ENCODE measurements at places on chromosomes 2 and 18.

DNA sequence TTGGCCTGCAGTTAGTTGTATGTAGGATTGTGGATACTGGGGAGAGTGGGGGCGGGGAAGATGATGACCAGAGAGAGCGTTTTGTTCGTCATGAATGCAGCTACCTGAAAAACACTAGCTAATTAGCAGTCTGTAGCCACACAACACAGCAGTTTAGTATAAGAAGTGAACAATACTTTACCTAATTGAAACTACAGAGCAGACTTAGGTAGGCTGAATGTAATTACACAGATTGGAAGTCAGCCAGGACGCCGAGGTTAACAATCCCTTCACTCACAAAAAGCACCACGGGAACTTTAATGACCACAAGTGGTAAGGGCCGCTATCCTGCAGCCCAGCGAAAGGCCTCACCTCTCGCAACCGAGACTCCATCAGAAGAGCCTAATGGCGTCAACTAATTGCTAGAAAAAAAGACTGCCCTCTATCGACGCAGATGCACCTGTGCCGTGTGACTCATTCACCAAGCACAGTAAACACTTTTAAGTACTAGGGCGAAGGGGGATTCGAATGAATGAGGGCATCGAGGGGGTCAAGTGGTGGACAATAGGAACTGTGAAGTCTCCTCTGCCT is 591.0 kb downstream of the ARHGAP15 start:
- no peaks in the 10 kb centered on the region for H3K27me3 ChIP-seq
- H3K27ac ChIP-seq: no peak overlapping the region
- no peak overlapping the region for H3K4me3 ChIP-seq
- H3K36me3 ChIP-seq: no peaks in the 10 kb centered on the region
- H3K4me1 ChIP-seq: peaks cover 8% of the 10 kb centered on the region

GRCh38 chr2:228378696-228379425 is 197.4 kb upstream of the SPHKAP start:
- DNase-seq: no peak
- no peak overlapping the region for H3K27ac ChIP-seq
- H3K4me1 ChIP-seq: no peaks in the 10 kb centered on the region

- H3K36me3 ChIP-seq: no peaks in the 10 kb centered on the region
- H3K27ac ChIP-seq: no peak overlapping the region
- no peak overlapping the region for H3K4me3 ChIP-seq
- H3K4me1 ChIP-seq: no peaks in the 10 kb centered on the region
- H3K27me3 ChIP-seq: no peaks in the 10 kb centered on the region
Observed at GRCh38 chr2:71299507-71299906, 32.1 kb upstream of the ZNF638 start.

- H3K36me3 ChIP-seq: no peaks in the 10 kb centered on the region
- DNase-seq: no peak
- no peak overlapping the region for H3K27ac ChIP-seq
- no peak overlapping the region for H3K4me3 ChIP-seq
- H3K4me1 ChIP-seq: no peaks in the 10 kb centered on the region
- H3K27me3 ChIP-seq: no peaks in the 10 kb centered on the region
Observed at GRCh38 chr18:965921-966758, 61.5 kb downstream of the ADCYAP1 start.

- no peaks in the 10 kb centered on the region for H3K27me3 ChIP-seq
- H3K36me3 ChIP-seq: no peaks in the 10 kb centered on the region
- H3K4me1 ChIP-seq: no peaks in the 10 kb centered on the region
- DNase-seq: no peak
- no peak overlapping the region for H3K27ac ChIP-seq
- no peak overlapping the region for H3K4me3 ChIP-seq
Observed at GRCh38 chr2:145861940-145862339, 1342.0 kb upstream of the ZEB2 start.

- H3K27ac ChIP-seq: no peak overlapping the region
- peaks cover 6% of the 10 kb centered on the region for H3K36me3 ChIP-seq
- no peaks in the 10 kb centered on the region for H3K27me3 ChIP-seq
- no peaks in the 10 kb centered on the region for H3K4me1 ChIP-seq
Observed at GRCh38 chr2:171754254-171754939, 67.1 kb downstream of the DYNC1I2 start.
